ENCODE measurements at places on chromosomes 7 and 10. TPM values are rescaled to one million over a fixed set of nuclear protein-coding genes. Genes with fewer than 3 reads are reported as not detected.

The LRIT1 gene
- not detected for total RNA-seq

The SPDYE1 gene
- total RNA-seq: not detected

The BTAF1 gene
- 35.5 TPM for total RNA-seq

The ENKUR gene
- total RNA-seq: 0.33 TPM

The LIPM gene
- total RNA-seq: not detected

The LSM8 gene
- 56.5 TPM for total RNA-seq

GRCh38 chr7:25823571-25823970 lies 328.4 kb upstream of the NFE2L3 start:
- DNase-seq: no peak

DNA sequence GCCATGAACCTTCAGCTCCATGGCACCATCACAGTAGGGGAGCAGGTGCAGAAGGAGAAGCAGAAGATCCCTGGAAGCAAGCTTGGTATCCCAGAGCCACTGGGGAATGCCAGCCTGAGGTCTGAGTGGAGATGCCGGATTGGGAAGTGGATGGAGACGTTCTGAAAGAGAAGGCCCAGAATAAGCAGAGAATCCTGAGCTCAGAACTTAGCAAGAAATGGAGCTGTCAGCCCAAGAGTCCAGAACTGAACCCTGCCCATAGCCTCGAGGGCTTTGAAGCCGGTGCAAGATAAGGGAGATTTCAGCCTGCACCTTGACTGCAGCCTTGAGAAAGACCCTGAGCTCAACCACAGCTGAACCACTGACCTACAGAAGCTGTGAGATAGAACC lies 13.9 kb upstream of the GDF10 start:
- DNase-seq: no peak

DNA sequence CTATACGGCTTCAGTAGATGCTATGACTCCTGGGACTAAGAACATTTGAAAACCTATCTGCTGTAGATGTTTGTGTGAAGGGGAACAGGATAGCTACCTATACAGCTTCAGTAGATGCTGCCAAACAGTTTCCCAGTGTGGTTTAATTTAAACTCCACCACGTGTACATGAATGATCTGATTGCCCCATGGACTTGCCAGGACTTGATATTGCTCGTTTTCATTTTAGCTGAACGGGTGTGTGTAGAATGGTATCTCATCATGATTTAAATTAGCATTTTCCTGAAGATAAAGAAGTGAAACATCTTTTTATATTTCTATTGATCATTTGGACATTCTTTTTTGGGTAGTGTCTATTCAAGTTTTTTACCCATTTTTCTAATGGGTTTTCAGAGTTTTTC lies 77.8 kb upstream of the PIP4K2A start:
- peak; percentile 13 for DNase-seq

GRCh38 chr7:137820677-137821420 lies 25.9 kb downstream of the DGKI start:
- peak; percentile 20 for DNase-seq

DNA sequence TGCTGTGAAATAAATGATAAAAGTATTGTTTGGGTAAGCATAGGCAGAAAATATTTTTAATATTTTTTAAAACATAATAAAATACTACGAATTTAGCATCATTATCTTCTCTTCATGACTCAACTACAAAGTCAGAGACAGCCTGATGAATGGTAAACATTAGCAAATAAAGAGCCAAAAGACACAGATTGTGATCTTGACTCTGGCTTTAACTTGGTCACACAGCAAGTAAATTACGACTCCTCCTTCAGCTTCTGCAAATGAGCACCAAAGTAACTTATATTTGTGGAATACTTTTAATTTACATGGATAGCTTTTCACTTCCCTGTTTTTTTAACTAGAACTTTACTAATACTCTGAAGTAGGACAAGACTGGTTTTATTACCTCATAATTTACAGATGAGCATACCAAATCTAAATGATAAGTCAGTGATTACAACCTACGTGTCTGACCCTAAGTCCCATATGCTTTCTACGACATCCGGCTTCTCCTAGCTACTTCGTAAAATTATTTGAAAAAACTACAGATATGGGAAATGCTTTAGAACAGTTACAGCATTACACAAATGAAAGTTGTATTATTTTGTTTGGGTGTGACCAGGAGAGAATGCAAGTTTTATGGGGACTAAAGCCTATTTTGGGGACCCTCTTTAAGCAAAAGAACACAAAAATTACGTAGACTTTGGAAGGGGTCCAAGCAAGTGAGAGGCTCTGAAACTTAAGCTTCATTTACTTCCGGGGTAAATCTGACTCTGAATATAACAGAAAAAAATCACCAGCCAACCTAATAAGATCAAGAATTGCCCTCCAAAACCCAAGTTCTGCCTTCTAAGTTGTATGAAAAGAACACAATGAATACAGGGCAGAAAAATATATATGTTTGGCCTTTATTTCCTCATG lies 133.8 kb downstream of the CPEB3 start:
- DNase-seq: no peak

- no peak for DNase-seq
These were observed 34.5 kb downstream of the DNMBP start for GRCh38 chr10:99975106-99975829.

DNA sequence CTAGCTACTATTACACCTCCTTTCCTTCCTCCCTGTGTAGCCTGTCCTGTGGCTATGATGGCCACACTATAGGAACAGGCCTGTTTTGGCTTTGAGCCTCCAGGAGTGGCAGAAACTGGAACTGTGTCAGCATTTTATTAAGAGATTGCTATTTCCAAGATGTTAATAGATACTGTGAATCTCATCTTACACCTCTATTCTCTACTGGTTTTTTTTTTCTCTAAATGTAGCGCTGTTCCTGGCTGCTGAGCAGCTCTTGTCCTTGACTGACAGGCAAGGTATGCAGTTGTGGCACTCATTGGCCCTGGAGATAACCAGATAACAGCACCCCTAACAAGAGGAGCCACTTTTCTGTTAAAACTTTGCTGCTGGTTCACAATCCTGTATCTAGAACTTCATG lies 119.5 kb downstream of the EXOC4 start:
- DNase-seq: no peak

DNA sequence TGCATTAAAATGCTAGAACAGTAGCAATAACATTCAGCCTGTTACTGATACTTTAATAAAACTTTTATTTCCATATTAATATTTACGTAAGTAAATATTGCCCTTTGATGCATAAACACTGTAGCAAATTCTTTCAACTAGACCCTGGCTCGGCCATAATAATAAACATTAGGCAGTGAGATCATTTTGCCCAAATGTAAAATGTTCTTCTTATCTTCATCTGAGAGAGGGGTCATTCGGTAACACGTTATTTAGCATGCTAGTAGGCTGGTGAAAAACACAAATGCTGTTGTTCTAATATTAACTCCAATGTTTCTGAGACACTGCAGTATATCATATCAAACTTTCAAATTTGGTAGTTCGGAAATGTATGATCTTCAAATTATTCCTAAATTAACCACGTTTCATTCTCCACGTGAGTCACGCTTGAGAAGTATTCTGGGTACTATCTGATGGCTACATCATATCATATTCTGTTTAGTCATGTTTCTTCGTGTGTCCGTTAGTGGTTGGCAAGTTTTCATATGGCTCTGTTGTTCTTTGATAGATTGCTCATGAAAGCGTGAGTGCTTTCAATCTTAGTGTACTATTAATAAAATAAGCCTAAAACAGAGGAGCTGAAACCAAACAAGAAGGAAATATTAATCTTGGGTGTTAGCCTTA lies 145.8 kb downstream of the NSUN6 start:
- peak; percentile 17 for DNase-seq

GRCh38 chr7:157278167-157278790 lies 58.5 kb upstream of the DNAJB6 start:
- no peak for DNase-seq

- DNase-seq: peak; percentile 1
These were observed 76.1 kb upstream of the PDSS1 start for GRCh38 chr10:26621243-26621888.

DNA sequence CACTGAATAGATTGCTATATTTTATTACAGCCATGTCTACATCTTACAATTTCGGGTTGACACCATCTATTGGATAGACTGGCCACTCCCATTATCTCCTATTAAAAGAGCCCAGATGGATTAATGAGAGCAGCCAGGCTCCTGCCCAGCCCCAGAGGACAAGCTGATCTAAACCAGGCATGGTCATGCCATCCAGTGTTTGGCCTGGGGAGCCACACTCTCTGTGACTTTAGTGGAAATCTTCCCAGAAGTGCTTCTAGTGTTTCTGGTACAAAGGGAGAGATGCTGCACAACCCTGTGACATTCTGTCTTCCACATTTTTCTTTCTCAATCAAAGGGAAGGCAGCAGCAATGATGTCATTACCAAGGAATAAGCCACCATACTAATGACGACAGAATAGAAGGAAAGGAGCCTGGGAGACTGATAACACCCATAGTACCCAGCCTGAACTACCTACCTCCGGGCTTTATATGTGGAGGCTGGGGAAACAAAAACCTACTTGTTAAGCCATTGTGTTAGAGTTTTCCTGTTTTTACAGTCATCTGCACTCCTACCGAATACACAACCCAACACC lies 5.0 kb downstream of the NEBL start:
- DNase-seq: no peak

- DNase-seq: no peak
These were observed 59.4 kb downstream of the MDFIC start for GRCh38 chr7:114981323-114981722.

GRCh38 chr10:36094096-36094495 lies 452.0 kb upstream of the FZD8 start:
- no peak for DNase-seq
